Left kidney (tissue), 8 donors: ENCODE measurements at places on chromosomes 7 and 10. TPM values are rescaled to one million over a fixed set of nuclear protein-coding genes. Genes with fewer than 3 reads are reported as not detected.
A peak's percentile ranks its signal among the peaks of the same experiment; 100 is the strongest.

PRSS37 gene
- 0.73 TPM for polyA plus RNA-seq

TAS2R3 gene
- 1.2 TPM for polyA plus RNA-seq

DPY19L1 gene
- 37.3 TPM for polyA plus RNA-seq

WDR86 gene
- polyA plus RNA-seq: 38.8 TPM

EFCAB10 gene
- polyA plus RNA-seq: 2.2 TPM

NPTX2 gene
- 3.7 TPM for polyA plus RNA-seq

DNA sequence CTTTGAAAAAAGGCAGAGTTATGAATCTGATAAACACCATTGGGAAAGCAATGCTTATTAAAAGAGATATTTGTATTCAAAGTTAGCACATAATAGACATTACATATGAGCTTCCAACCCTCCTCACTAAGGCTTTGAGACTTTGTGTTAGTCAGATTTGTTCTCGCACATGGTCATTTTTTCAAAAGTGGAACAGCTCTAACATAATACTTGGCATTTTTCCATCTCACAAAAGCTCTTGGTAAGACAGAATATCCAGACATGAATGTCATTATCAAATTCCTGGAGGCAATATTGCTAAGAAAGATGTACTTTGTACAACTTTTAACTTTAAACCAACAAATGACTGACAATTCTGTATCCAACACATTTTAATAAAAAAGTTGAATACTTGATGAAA, 292.4 kb upstream of the SMIM30 start:
- no peak for DNase-seq

DNA sequence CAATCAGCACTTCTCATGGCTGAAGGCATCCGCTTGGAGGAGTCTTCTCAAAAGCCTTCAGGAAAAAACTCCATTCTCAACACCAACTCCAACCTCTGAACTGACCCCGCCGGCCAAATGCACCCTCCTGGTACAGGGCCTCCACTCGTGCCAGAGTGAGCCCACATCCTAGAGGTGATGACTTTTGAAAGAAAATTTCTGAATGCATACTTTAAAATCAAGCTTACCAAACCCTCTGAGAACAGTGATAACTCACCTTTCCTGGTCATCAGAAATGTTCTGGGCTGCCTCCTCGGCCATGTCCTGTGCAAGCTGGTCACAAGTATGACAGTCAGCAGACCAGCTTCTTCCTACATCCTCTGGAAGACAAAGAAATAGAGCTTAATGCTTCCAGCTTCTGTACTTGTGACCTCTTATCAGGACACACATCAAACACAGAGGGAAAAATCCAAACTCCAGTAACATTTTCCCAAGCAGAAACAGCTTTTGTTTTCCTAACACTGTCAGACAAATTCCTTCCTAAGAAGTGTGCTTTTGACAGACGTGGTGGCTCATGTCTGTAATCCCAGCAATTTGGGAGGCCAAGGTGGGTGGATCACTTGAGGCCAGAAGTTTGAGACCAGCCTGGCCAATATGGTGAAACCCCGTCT, at the start of gene PKD1L1:
TSS of gene PKD1L1 (minus strand) at position 326 of the 650 bp plus-strand sequence. CDS start at position 300, 26 bp downstream.
- no peak for DNase-seq

DNA sequence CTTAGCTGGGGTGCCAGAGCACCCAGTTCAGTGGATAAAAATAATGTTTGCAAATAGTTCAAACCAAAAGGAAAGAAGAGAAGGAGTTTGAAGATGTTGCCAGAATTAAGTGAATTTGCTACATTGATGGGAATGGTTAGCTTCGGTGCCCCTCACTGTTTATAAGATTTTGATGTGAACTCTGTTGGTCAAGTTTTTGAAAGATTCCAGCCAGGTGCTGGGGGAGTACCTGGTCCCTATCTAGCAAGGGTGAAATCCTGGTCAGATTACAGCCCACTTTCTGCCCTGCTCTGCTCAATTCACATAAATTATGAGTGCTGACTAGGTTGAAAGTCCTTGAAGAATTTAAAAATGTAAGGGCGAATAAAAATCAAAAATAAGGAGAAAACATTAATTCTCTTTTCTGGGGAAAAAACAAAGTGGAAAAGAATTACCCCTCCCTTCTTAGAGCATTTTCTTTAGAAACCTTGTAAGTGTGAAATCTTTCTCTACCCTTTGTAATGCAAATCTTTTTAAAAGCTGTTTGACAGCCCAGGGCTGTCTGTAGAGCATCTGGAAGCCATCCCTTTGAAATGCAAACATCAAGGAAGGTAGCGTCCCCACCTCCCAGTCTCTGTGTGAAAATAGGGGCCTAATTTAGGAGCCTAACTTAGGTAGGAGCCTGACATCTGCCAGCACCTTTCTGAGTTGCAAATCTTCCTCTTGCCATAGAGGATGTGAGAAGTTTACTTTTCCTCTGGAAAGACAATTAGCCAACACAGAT, 1.4 kb upstream of the GIMAP5 start:
- DNase-seq: no peak

DNA sequence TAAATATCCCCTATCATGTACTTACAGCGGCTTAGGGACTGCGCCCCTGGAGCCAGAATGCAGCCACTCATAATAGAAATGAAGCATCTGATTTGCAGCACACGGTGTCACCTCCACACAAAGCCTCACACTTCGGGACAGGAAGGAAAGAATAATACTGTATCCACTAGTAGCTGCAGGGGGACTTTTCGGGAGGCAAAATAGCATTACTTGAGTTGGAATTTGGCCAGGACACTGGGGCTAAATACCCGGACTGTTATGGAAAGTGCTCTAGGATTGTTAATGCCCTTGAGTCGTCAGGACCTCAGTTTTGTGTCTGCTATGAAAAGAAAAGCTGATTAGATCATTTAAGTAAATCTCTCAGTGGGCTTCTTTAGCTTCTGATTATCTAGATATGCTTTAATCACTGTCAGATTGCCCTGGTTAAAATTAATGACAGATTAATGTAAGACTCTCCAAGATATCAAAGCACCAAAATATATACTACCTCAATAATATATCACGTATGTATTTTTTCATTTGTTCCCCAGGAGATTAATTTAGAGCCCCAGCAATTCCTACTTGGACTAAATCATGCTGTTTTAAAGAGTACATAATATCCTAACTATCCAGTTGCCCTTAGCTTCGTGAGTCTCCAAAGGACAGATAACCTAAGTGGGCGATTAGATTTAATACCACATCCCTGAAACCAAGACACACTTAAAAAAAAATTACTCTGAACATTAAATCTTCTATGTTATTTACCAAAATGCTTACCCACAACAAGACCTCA, 173.0 kb upstream of the NEBL start:
- no peak for DNase-seq

GRCh38 chr7:119175911-119176627, 951.6 kb downstream of the ANKRD7 start:
- DNase-seq: peak; percentile 73

DNA sequence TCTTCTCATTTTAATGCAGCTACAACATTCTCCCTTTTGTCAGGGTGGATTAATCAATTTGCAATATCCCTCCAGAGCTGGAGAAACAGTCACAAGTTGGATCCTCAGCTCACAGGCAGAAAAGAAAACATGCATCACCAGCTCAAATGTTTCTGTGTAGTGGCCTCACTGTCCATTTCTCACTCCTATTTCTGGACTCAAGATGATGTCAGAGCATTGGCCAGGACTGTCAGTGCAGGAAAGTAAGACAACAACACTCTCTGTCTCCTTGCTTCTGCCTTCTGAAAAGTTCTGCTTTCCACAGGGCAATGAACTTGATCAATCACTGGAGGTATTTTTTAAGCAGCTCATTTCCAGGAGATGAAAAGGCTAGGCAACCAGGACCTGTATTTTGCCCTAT, 8.2 kb upstream of the SVIL start:
- DNase-seq: no peak

- no peak for DNase-seq
Observed at GRCh38 chr7:92528958-92529264, 316 bp downstream of the RBM48 start.

DNA sequence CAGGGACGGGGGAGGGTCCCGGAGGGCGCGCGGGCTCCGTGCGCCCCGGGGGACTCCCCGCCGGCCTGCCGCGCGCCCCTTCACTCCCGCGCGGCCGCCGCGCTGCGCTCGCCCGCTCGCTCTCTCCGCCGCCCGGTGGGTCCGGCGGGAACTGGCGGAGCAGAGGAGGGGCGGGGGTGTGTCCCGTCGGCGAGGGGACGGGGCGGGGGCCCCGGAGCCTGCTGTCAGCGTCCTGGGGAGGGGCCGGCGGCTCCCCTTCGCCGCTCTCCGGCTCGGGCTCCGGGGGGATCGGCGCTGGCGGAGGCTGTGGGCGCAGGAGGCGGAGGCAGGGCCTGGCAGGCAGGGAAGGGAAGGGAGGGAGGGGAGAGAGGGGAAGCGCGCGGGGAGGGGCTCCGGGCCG, at the start of gene SH3PXD2A:
TSS of gene SH3PXD2A (minus strand) at position 153 of the 400 bp plus-strand sequence. CDS start 310 bp downstream, outside the sequence.
- DNase-seq: no peak

- no peak for DNase-seq
Observed at GRCh38 chr7:33779216-33779615, 126.1 kb upstream of the BMPER start.

DNA sequence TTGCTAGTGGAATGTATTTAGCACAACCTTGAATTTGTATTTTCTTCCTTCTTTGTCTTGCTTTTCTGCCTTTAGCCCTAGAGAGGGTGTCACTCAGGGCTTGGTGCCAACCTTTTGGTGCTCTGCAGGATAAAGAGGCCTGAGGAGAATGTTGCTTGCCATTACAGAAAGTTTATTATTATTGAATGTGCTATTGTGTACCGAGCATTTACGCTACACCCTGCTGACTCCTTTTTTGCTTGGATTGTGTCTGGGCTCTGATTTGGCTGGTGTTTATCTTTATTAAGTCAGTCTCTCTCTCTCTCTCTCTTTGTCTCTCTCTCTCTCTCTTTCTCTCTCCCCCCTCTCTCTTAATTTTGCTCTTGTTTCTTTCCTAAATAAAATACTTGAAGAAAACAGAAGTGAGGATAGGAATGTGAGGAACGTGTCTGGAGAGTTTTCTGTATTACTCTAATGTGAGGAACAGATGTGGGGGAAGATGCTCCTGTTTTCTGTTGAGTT, 284.4 kb upstream of the PHYHIPL start:
- DNase-seq: no peak

GRCh38 chr10:97378933-97379921, 21.9 kb downstream of the RRP12 start:
- DNase-seq: no peak

DNA sequence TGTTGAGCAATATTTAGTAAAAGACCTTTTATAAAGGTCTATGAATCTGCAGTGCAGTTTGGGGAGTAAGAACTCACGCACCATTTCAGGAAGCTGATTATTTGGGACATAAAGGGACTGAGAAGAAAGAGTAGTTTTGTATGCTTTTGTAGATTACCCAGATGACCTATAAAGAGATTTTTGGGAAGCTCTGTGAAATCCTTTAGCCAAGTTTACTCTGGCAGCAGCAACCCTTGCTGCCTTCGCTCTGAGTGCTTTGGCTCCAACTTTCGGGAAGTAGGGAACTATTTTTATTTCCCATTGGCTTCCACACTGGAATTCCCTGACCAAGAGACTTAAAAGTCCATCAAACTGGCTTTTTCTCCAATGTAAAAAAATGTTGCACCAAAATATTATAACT, 1110.1 kb upstream of the PHF14 start:
- no peak for DNase-seq
